Forelimb muscle (tissue), 1 donor: ENCODE measurements at places on chromosomes 12 and 14. TPM values are rescaled to one million over a fixed set of nuclear protein-coding genes. Genes with fewer than 3 reads are reported as not detected.

Gene CPSF6
- polyA plus RNA-seq = 52.4 TPM

Gene ANKS1B
- 2.3 TPM for polyA plus RNA-seq

Gene POTEG
- not detected for polyA plus RNA-seq

Gene EGLN3
- 57.9 TPM for polyA plus RNA-seq

Gene WDR89
- polyA plus RNA-seq = 12.0 TPM

Gene IPO4
- polyA plus RNA-seq = 26.4 TPM

Gene PMCH
- polyA plus RNA-seq = 0.42 TPM

Gene EML1
- polyA plus RNA-seq = 39.5 TPM

- peak; percentile 35 for DNase-seq
Measured at GRCh38 chr12:119060847-119061796, 79.8 kb downstream of the SRRM4 start.

- DNase-seq = no peak
Measured at GRCh38 chr12:47087088-47087688, 7.4 kb upstream of the AMIGO2 start.

GRCh38 chr12:86712425-86712843, 456.2 kb upstream of the MGAT4C start:
- DNase-seq = no peak

DNA sequence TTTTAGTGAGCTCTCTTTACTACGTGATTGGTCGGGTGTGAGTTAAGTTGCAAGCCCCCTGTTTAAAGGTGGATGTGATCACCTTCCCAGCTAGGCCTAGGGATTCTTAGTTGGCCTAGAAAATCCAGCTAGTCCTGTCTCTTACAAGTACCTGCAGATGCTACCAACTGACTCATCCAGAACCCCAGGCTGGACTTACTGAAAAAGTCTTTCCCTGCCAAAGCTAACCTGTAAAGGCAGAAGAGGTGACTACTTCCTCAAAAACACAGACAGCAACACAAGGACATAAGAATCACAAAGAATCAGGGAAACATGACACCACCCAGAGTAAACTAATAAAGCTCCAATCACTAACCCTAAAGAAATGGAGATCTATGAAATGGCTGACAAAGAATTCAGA, 39.1 kb upstream of the HIGD1C start:
- no peak for DNase-seq

DNA sequence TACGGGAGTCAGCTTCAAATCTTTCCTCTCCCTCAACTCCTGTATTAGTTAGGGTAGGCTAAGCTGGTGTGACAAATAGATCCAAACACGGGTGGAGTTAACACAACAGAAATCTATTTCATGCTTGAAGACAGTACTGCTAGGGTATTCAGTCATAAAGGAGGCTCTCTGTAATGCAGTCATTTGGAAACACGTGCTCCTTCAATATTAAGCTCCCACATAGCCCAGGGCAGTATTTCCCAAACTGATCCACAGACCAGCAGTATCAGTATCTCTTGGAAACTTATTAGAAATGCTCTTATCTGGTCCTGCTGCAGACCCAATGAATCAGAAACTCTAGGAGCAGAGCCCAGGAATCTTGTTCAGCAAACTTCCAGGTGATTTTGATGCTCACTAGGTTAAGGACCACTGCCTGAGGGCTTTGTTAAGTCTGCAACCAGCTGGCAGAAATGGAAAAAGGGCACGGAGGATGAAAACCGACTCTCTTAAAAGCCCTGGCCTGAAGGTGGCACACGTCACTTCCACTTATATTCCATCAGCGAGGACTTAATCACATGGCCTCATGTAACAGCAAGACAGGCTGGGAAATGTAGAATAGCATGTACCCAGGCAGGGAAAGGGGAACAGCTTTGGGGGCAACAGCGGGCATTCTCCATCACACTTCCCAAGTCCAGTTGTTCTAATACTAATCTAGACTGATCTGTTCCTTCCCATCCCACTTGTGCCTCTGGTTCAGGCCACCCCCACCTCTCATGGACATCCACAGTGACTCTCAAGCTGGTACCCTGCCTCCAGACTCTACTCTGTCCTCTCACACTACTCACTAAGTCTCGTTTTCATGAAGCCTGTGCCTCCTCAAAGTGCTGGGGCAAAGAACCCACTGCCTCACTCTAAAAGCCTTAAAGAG, 38.2 kb upstream of the RIC8B start:
- DNase-seq = no peak

DNA sequence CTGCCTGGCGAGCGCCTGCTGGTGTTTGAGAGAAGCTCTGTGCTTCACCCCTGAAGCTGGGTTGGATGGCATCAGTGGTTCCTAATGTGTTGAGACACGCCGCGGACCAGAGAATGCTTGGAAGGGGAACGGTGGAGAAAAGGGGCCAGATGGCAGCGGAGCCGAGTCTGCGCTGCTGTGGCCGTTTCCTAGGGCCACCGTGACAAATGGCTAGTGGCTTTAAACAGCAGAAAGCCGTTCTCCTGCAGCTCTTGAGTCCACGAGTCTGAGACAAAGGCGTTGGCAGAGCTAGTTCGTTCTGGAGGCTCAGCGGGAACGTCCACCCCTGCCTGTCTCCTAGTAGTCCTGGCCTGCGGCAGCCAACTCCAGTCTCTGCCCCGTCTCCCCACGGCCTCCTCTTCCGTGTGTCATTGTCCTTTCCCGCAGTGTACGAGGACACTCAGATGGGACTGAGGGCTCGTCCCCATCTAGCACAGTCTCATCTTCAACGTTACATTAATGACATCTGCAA, 103.6 kb downstream of the ADGRD1 start:
- no peak for DNase-seq

DNA sequence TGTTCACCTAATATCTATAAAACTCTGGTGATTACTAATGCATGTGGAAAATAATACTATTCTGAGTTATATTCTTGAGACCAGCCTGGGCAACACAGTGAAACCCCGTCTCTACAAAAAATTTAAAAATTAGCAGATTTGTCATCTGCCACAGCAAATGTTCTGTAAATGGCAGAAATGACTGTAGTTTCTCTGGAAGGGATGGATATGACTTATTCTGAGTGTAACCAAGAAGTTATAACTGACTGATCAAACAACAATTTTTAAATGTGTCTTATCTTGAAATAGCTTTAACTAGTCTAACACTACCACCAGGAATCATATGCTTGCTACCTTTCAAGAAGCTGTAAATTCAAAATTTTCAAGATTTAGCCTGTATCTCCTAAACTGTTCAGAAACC, 88.7 kb downstream of the PLBD1 start:
- DNase-seq = no peak

DNA sequence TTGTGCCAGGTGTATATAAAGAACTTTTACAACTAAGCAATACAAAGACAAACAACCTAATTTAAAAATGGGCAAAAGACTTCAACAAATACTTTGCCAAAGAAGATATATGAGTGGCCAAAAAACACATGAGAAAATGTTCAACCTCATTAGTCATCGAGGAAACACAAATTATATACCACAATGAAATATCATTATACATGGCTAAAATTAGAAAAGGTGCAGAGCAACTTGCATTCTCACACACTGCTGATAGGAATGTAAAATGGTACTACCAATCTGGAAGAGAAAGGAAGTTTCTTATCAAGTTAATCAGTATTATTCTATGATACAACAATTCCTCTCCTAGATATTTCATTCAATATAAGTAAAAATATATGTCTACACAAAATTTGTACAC, 131.6 kb upstream of the FRMD6 start:
- DNase-seq = no peak

DNA sequence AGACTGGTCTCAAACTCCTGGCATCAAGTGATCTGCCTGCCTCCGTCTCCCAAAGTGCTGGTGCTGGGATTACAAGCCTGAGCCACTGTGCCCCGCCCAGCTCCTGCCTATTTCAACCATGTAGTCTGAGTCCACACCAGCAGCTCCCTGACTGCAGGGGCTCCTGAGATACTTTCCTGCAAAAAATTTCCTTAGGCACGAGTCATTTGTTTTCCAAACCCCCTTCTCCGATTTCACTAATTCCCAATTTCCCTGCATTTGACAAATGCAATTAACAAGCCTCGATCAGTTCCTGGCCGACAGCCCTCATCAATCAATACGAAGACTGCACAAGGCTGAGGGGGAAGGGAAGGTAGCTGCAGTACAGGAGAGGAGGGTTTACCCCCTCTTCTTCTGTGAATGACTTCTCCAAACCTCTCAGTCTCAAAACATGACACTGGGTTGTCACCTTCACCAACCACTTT, 10.1 kb downstream of the PSMB5 start:
- no peak for DNase-seq

DNA sequence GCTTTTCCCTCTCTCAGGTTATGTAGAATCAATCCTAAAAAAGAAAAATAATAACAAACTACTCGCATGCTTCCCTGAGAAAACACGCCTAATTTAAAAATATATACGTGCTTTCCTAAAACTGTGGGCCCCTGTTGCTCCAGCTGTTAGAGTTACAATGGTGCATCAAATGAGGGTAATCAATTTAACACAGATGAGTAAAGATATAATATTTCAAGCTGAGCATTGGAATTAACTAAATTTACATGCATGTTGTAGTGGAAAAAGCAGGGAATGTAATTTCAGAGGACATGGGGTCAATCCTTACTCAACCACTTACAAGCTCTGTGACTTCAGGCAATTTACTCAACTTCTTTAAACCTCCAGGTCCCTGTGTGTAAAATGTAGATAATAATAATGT, 22.4 kb upstream of the LGR5 start:
- no peak for DNase-seq
